ENCODE measurements at places on chromosomes 1 and 21.

- DNase-seq = no peak
These were observed 94.5 kb downstream of the ROR1 start for GRCh38 chr1:63868268-63868781.

DNA sequence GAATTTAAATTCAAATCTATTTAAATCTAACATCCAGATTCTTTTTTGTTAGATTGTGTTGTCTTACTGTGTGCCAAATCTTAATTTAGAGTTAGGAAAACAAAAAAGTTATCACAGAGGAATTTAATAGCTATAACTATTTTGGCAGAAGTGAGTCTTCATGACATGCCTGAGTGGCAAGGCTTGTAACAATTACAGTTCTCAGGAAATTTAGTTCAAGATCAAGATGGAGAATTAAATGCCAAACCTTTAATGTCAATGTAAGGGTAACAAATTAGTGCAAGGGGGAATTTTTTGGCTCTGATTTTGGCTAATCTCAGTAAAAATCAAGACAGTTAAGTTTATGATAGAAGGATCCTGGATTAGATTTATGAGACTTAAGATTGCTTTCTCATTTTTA lies 58.4 kb downstream of the GDAP2 start:
- no peak for DNase-seq

DNA sequence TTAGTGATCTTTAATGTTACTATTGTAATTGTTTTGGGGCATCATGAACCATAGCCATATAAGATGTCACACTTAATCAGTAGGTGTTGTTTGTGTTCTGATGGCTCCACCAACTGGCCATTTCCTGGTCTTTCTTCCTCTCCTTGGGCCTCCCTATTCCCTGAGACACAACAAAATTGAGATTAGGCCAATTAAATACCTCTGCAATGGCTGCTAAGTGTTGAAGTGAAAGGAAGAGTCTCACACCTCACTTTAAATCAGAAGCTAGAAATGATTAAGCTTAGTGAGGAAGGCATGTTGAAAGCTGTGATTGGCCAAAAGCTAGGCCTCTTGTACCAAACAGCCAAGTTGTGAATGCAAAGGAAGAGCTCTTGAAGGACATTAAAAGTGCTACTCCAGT lies 30.7 kb downstream of the PPP2R5A start:
- DNase-seq = no peak

GRCh38 chr1:14568716-14569355 lies 29.6 kb upstream of the KAZN start:
- no peak for DNase-seq

DNA sequence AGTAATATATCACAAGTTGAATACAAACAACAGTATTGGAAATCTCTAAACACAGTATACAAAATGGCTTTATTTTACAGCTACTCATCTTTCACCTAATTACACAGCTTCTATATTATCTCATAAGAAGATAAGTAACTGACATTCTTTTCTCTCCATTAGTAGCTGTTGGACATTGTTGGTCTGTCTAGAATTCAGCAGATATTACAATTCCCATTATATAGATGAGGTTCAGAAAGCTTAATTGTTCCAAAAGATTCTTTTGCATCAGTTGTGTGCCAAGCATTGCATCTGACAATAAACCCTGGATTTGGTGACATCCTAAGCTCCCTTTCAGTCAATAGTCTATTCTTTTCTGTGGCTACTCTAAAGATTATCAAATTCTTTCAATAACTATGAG lies 187.0 kb downstream of the NTMT2 start:
- DNase-seq = no peak

- DNase-seq = peak; percentile 62
These were observed 5.1 kb upstream of the CLEC20A start for GRCh38 chr1:178501705-178502329.

DNA sequence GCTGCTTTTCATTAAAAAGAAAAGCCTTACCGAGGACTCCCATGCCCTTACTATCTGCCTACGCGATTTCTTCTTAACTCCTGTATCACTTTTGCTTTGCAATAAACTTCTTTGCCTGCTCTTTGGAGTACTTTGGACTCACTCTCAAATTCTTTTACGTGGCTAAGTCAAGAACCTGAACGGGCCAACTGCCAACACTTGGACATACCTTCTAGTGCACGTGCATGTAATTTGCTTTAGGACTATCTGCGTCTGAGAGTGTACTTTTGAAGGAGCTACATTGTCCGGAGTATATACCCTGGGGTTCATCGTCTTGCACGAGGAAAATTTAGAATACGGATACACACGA lies 3.6 kb upstream of the OTUD3 start:
- DNase-seq = no peak

GRCh38 chr1:197666769-197667285 lies 108.5 kb downstream of the DENND1B start:
- DNase-seq = no peak

- DNase-seq = no peak
These were observed 14.6 kb downstream of the ARHGEF10L start for GRCh38 chr1:17553975-17554700.

GRCh38 chr1:32702599-32703478 lies at the start of gene SYNC:
Gene SYNC (minus strand): TSS chr1:32702770. CDS start chr1:32702660, 110 bp downstream.
- no peak for DNase-seq

DNA sequence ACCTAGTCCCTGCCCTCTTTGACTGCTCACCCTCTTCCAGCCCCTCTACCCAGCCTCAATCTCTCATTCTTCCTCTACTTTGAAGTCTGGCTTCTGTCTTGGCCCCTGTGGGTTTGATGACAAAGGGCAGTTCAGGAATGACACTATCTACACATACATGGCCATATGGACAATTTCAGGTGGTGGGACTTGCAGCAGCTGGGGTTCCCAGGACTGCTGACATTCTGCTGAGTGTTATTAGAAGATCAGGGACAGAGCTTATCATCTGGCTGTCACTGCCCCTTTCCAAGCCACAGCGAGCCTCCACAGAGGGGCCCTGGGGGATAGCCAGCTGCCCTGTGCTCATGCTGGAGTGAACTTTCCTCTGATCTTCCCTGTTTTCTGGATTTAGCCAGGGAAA lies 97.4 kb upstream of the IPO9 start:
- no peak for DNase-seq

DNA sequence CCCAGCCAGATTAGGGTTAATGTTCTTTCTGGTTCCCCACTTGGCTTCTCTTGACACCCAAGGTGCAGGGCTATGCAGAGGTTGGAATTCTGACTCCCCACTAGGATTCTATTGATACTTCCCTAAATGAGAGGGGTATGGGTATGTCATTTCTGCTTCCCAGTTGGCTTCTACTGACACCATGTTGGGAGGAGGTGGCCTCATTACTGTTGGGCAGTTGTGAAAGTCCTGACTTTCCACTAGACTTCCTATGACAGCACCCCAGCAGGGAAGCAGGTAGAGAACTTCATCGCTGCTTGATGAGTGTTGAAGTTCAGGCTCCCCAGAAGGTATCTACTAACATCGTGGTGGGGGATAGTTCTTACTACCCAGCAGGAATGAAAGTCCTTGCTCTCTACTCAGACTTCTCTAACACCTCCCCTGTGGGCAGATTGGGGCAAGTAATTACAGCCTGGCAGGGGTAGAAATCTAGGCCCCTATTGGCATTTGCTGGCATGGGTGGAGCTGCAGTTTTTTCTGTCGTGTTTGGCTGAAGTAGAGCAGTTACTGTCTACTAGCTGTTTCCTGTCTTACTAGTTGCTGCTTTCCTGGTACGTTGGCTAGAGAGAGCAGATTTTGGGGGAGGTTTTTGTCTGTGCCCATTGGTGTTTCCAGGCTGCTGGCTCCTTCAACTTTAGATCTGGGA lies 41.5 kb downstream of the ZYG11B start:
- DNase-seq = no peak

DNA sequence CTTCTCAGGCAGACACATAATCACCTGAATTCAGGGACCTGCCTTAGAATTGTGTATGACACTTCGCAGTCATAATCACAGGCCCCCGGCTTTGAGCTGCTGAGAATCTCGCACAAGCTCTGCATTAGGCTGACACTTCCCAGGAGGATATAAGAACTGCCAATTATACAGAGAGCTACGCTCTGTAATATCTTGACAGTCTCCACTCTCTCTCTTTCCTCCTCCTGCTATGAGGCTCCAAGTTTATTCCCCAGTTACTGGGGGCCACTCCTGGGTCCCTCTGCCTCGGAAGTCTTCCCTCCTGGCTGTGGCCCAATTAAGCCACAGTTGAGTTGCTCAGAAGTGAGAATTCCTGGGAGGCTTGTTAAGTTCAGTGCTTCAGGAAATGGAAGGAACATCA lies 42.7 kb downstream of the EBNA1BP2 start:
- DNase-seq = no peak

DNA sequence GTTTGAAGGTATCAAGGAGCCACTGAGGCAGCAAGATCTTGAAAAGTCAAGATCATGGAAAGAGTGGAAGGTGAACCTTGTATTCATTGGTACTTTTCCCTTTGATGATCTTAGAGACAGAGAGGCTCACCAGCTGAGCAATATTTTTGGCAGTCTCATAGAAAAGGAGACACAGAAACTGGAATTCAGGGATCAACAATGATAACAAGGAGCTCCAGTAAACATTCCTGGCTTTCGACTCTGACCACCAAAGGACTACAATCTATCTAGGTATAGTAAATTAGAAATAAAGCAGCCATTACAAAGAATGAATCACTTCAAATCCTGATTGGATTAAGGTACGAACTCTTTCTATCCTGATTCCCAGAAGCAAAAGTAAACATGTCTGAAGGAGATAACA lies 615.4 kb downstream of the KIF26B start:
- no peak for DNase-seq

Measured in stimulated activated CD4-positive, alpha-beta T cell treated with anti-CD3 and anti-CD28 coated beads, Interleukin-4, amount 100 ng/mL, for 48 hours (primary cell).